Right ventricle myocardium superior (tissue), 1 donor: ENCODE measurements at places on chromosomes 12 and 14. TPM values are rescaled to one million over a fixed set of nuclear protein-coding genes. Genes with fewer than 3 reads are reported as not detected.

MOAP1 gene
- 55.9 TPM for total RNA-seq

- DNase-seq: no peak
These were observed 136.7 kb upstream of the EGLN3 start for GRCh38 chr14:34087571-34087970.

SLC8A3 gene
- 0.16 TPM for total RNA-seq

KRT6C gene
- total RNA-seq: not detected

GRCh38 chr12:89386138-89386537 is 33.8 kb upstream of the DUSP6 start:
- DNase-seq: no peak

- no peak for DNase-seq
These were observed 4.1 kb downstream of the YY1 start for GRCh38 chr14:100243020-100243419.

ZNF891 gene
- total RNA-seq: 1.0 TPM

DNA sequence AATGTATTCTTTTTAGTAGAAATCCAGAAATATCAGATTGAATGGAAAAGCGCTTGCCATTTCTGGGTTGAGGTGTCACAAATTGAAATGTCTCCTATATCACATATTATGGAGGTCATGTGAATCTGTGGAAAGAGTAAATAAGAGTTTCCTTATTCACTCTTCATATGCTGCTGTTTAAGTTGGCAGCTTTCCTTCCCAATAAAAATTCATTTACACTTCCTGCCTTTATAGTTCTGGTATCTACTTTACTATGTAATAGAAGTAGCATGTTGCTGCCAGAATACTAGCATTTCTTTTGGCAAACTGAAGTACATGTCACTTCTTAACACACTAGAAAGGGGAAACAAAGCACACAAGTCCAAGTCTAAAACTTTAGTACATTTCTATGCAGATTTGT is 60.8 kb downstream of the SDR9C7 start:
- DNase-seq: no peak

BIN2 gene
- total RNA-seq: 1.5 TPM

GRCh38 chr12:49588721-49589516 is 16.5 kb downstream of the FAM186B start:
- DNase-seq: peak; percentile 76

RILPL1 gene
- total RNA-seq: 92.4 TPM

DNA sequence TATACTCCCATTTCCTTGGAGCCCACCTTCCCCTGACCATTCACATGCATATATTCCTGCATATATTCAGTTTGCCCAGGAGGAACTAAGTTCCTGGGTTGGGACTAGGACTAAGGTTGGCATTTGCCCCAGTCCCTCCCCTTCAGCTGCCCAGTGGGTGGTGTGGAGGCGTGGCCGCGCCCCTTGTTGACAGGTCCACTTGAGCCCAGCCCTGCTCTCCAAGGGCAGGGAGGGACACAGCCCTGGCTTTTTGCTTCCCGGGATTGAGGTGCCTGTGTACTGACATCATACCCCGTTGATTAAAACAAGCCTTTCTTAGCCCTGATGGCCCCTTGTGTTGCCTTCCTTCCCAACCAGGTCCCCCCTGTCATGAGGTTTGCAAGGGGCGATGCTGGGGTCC is 7.3 kb downstream of the ERBB3 start:
- peak; percentile 87 for DNase-seq

DNA sequence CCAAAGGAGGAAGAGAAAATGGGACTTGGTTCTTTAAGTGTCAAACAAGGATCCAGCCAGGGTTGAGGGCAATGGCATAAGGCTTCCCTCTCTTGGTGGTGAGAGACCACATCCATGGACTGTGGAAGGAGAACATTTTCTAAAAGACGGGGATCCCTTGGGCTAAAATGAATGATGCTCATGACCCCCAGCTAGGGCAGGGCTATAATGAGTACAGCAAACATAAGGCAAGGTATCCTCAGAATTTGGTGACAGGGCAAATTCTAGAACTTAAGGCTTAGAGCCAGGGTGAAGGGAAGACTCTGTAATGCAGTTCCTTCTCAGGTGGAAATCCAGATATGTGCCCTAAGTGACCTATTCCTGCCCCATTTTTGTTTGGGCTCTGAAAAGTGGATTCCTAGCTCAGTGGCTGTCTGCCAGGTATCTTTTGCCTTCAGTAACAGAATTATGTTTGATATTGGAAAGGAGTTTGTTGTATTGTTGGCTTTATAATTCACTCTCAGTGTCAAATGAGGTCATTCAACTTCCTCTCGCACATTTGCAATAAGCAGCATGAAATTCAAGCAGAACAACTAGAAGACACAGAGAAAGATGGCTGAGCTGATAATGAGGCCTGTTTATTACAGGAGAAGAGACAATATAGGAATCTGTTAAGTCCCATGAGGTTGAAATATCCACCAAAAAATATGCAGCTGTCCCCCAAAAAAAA is 76.8 kb downstream of the DAD1 start:
- no peak for DNase-seq

GRCh38 chr14:54175298-54175942 is 218.8 kb upstream of the BMP4 start:
- DNase-seq: no peak

DNA sequence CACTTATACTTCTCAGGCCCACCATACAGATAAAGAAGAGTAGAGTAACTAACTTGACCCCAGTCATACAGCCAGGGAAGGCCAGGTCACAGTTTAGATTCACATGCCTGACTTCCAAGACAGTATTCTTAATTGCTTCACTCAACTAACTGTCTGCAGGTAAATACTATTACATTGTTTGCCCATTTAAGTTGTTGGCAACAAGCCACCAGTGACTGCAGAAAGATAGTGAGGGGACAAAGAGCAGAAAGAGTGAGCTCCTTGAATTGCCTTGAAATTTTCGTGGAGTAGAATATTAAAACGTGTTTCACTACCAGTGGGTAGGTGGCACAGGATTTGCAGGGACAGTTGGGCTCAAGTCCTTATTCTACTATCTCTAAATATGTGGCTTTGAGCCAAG is 146.3 kb upstream of the RMST start:
- no peak for DNase-seq

- no peak for DNase-seq
These were observed 227.5 kb upstream of the LMO3 start for GRCh38 chr12:16833376-16834015.

- DNase-seq: no peak
These were observed 458.4 kb upstream of the SYT1 start for GRCh38 chr12:78406213-78406612.

GRCh38 chr14:68464711-68465110 is 328.2 kb downstream of the ZFP36L1 start:
- DNase-seq: no peak

SLC25A21 gene
- 0.78 TPM for total RNA-seq

PDZRN4 gene
- total RNA-seq: not detected

SLC6A12 gene
- 0.86 TPM for total RNA-seq

DNA sequence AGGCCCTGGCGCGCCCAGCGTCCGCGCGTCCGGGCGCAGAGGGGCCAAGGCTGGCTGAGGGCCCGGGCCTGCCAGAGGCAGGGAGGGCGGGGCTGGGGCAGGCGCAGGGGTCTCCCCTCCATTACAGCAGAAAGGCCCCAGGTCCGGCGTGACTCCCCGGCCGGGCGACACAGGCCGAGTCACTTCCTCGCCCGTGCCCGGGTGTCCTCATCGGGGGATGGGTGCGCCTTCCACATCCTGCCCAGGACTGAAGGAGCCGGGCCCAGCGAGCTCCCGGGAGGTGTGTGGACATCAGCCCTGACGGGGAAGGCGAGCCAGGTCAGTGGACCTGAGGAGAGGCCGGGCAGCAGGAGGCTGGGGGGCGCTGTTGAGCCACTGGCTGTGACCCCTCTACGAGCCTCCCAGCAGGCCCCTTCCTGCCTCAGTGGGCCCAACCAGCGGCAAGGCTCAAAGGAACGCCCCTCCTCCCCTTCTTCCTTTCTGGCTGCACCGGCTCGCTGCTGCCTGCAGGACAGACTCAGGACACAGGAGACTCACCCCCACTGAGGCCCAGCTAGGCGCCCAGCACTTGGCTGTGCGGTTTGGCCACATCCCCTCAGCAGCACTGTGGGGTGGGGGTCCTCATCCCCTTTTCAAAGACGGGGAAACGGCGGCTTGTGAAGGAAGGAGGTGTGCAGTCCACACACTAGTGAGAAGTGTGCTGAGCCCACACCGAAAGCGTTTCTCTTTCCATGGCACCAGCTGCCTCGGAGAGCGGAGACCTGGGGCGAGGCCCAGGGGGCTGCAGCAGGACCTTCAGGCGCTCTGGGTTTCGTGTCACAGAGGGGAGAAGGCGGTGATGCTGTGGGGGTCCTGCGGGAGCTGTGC is 606 bp downstream of the TNFAIP2 start:
- peak; percentile 81 for DNase-seq

GRIN2B gene
- total RNA-seq: 0.03 TPM

CLEC9A gene
- total RNA-seq: not detected

DNA sequence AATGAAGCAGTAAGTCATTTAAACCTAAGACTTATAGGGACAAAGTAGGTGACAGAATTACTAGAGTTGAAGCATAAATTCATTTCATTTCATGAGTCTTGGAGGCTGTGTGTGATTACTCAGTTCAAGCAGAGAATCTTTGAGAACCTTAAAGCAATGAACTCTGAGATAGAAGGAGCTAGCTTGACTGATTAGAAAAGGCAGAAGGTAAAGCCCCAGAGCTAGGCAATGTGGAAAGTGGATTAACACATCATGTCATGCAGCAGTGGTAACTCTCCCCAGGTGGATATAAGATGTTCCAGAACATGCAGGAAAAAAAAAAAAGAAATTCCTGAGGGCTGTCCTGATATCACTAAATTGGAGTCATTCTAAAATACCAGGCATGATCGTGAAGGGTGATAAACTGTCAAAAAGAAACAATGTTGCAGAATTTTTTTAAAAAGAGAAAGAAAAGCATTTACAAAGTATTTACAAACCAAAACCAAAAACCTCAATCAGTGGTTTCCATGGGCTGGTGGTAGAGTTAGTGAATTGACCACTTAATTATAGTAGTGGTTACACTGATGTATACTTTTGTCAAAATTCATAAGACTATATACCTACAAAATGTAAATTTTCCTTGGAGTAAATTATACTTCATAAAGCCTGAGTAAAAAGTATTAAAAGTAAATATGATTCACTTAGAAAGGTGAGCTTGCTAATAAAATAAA is 12.7 kb upstream of the SLC16A7 start:
- DNase-seq: no peak

- no peak for DNase-seq
These were observed 97.2 kb upstream of the BBS10 start for GRCh38 chr12:76445462-76445861.

SLC7A7 gene
- 4.6 TPM for total RNA-seq

- DNase-seq: no peak
These were observed 132.5 kb upstream of the RFLNA start for GRCh38 chr12:124162151-124163110.

DNA sequence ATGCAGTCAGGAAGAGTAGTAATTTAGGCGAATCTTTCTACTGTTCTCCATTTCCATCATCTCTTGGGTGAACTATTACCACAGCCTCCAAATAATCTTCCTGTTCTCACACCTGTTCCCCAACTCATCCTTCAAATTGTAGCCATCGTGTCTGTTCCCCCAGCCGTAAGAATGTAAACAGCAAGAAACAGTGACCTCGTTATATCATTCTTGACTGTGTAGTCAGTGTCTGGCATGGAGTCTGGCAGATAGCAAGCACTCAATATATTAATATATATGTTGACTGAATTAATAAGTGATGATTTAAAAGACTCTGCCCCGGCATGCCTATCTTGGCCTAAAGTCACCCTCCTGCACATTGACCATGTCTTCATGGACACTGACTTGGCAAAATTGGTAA is 20.3 kb downstream of the PDE6H start:
- DNase-seq: no peak

- DNase-seq: no peak
These were observed 42.3 kb downstream of the FBXO34 start for GRCh38 chr14:55313480-55313879.

- DNase-seq: no peak
These were observed 123.9 kb downstream of the BRMS1L start for GRCh38 chr14:35949920-35950513.

METTL3 gene
- 24.3 TPM for total RNA-seq

CRADD gene
- total RNA-seq: 35.8 TPM

GRCh38 chr12:26918321-26919215 is 19.2 kb downstream of the INTS13 start:
- DNase-seq: no peak

DNA sequence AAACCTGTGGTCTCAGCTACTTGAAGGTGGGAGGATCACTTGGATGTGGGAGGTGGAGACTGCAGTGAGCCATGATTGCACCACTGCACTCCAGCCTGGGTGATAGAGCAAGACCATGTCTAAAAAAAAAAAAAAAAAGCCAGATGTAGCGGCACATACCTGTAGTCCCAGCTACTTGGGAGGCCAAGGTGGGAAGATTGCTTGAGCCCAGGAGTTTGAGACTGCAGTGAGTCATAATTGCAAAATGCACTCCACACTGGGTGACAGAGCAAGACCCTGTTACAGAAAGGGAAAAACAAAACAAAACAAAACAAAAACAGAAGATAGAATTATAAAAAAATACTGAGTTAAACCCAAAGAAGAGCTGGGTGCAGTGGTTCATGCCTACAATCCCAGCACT is 29.1 kb upstream of the APOF start:
- no peak for DNase-seq

DNA sequence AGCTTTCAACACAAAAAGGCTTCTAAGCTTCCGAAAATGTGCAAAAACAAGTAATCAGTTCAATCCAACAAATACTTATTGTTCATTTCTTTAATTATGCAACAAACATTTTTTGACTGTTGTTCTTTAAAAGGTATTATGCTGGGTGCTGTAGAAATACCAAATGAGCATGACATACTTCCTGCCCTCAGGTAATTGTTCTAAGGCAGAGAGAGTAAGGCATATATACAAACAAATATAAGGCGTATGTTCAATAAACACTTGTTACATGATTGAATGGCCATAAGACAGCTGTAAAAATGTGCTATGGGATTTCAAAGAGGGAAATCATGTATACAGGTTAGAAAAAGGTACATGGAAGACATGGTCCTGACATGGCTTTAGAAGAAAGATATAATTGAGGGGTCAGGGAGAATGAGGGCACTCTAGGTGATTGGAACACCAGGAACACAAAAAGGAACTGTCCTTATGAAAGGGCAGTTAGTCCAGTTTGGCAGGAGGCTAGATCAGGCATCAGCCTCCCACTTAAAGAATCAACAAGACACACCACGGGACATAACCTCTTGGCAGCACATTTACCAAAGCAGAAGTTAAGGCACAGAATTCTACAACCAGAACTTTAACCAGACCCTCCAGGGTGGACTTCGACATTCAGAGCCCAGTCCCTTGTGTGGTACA is 135.8 kb upstream of the SCAF11 start:
- no peak for DNase-seq

- DNase-seq: peak; percentile 73
These were observed 22.1 kb downstream of the LGMN start for GRCh38 chr14:92726135-92726932.

MAP1LC3B2 gene
- 4.1 TPM for total RNA-seq

LHX5 gene
- total RNA-seq: not detected

TMEM19 gene
- total RNA-seq: 27.3 TPM
